ENCODE measurements at places on chromosomes 7 and 10.
A peak's percentile ranks its signal among the peaks of the same experiment; 100 is the strongest.

GRCh38 chr10:103636492-103636891, 143.0 kb downstream of the NEURL1 start:
- no peak for DNase-seq

DNA sequence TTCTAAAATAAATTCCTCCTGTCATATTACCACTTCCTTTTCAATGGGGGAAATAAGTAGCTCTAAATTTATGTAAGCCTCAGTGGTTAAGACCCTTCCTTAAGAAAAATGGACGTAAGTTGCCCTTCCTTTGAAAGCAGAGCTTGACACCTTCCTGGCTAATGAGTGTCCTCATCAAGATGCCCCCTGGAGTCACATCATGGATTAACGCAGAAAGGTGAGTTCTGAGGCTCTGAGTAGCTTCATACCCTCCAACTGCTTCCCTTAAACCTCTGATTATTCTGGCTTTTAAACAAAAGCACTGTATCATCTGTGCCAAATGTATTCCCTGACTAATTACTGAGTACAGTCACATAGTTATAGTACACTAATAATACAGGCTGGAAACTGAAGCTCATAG, 14.7 kb downstream of the KCTD7 start:
- no peak for DNase-seq

GRCh38 chr7:133294234-133294633, 41.4 kb downstream of the EXOC4 start:
- DNase-seq: no peak

DNA sequence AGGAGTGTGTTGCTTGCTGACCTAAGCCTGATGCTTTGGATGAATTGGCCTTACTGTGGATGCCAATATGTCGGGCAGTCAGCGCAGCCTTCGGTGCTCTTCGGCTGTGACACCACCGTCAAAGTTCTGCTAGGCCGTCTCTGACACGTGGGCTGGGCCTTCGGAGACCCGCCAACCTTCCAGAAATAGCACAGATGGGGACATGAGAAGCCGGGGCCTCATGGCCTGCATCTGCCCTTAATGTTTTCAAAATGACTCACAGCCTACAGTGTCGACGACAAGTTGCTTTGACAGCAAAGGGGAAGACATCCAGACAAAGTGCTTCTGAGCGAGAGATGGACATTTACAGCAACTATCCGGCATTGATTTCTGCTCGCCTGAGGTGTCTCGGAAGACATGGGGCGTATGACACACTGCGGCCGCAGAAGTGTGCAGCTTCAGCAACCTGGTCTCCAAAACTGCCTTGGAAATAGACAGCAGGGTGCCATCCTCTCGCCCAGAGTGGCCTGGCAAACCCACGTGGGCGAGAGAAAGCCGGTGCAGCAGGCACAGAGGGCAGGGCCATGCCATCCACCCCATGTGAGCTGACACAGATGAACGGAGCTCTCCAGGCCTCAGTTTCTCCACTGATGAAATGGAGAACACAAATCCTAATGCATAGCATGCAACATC, 94.0 kb upstream of the PPP2R2D start:
- no peak for DNase-seq

DNA sequence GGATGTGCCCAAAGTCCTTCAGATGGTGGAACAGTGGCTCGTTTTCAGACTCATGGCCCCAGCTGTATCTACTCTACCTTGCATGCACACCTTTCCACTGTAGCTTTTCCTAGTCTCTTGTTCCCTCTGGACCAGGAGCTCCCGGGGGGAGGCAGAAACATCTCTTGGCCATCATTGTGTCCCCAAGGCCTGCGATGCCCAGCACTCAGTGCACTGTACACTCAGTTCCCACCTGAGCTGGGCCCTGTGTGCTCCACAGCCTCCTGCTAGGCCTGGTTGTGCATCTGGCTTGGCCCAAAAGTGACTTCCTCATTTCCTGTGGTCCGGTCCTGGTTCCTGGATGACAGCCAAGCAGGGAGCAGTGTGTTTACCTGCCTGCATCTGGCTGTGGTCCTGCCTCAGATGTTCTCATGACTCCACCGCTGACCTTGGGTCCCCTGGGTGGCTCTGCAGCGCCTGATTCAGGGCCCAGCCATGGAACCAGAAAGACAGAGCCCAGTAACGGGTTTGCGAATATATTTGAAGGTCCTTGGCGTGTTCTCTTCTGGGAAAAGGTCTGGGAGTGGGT, 9.9 kb upstream of the DOCK1 start:
- no peak for DNase-seq

DNA sequence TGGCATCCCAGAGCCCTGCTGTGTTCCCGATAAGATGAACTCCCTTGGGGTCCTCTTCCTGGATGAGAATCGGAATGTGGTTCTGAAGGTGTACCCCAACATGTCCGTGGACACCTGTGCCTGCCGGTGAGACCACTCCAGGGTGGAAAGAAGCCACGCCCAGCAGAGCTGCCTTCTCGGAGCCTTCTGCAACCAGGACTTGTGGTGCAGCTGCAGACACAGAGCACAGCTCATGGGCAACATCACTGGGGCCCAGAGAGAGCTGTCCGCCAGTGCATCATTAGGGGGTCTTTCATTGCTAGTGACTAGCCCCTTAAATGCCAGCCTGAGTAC, 9.6 kb upstream of the GDF2 start:
- DNase-seq: no peak

DNA sequence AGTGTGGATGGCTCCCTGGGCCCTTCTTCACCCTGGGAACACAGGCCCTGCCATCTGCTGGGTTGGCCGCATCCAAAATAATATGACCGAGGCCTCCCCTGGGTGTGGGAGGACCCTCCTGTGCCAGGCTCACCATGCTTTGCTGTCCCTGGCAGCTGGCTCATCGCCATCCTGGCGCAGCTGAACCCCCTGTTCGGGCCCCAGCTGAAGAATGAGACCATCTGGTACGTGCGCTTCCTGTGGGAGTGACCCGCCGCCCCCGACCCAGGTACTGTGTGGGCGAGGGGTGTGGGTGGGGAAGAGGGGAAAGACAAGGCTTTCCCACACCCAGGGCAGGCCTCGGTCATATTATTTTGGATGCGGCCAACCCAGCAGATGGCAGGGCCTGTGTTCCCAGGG, 4.8 kb downstream of the ATP6V0E2 start:
- no peak for DNase-seq

- DNase-seq: no peak
Measured at GRCh38 chr10:96555330-96555729, 31.5 kb downstream of the TM9SF3 start.

- no peak for DNase-seq
Measured at GRCh38 chr7:21011153-21011552, 224.5 kb upstream of the SP8 start.

DNA sequence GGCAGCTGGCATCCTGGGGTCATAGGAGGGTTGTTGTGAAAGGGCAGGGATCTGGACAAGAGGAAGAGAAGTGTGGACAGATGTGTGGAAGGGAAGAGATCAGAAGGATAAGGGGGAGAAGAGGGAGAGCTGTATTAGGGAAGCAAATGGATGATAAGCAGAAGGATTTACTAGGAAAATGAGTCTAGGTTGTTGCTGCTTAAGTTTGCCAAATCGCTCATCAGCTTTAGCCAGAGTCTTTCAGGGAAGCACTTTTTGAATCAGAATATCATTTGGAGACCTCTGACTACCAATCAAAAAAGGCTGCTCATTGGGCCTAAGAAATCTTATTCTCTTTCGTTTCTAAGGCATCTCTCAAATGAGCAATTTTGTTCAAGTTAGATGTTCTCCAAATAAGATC, 2.6 kb upstream of the CSGALNACT2 start:
- DNase-seq: no peak

DNA sequence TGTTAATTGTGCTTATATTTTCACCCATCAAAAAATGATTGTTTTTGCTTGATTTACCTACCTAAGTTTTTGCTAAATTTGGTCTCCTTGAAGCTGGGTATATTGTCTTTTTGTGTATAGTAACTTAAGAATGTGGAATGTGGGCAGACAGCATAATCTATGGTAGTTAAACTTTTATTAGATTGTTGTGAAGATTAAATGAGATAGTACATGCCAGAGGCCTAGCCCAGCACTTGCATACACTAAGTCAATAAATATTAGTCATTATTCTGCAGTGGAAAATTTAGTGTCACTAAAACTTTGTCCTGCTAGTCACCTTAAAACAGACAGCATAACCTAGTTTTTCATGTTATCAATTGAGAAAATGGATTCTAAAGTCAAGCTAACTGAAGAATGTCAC, 19.3 kb upstream of the RPA3 start:
- no peak for DNase-seq

DNA sequence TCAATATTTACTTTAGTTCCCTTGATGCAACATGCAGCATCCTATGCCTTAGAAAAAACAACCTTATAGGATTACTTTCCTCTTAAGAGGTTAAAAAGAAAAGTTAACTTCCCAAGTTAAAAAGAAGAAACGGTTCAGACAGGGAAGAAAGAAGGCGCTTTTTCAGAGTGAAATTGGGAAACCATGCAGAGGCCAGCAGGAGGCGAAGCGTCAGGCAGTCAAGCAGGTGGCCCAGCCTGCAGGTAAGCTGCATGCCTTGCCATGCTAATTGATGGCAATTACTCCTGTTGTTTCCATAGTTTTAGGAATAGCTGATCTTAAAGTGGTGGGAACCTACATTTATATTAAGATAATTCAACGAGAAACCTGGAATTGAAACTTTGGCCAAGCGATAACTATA, 302.6 kb upstream of the SP4 start:
- DNase-seq: no peak

DNA sequence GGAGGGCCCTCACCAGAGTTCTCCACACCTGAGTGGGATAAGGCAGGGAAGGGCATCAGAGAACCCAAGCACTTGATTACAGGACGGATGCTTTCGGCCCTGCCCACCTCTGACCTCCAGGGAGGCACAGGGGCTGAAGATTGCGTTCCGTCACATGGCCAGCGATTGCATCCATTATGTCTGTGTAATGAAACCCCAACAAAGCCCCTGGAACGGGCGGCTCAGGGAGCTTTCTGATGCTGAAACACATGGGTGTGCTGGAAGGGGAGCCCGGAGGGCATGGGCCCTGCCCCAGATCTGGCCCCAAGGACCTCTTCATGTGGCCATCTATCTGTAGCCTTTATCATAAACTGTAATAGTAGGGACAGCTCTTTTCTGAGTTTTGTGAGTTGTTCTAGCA, 117.2 kb downstream of the PTPN20 start:
- DNase-seq: no peak

DNA sequence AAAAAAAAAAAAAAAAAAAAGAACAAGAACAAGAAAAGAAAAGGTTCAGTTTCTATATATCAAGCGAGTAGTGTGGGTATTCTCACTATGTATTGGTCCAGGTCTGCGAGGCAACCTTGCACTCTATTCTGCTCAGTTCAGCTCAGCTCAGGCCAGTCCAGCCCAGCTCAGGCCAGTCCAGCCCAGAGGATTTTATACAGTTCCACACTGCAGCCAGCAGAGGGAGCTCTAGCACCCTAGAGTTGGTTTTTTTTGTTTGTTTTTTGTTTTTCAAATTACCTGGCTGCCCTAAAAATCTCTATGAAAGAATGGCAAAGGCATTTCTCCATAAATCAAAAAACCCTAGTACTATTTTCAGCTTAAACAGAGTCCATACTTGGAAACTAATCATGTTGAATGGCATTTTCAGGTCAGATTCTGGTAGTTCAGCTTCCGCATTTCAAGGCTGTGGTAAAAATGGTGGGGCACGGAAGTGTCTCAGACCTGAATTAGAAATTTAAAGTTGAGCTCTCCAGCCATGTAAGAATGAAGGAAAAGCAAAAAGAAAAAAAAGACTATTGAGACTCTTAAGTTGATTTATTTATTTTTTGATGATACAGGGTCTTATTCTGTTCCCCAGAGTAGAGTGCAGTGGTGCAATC, 55.2 kb upstream of the GSDME start:
- DNase-seq: peak; percentile 36

DNA sequence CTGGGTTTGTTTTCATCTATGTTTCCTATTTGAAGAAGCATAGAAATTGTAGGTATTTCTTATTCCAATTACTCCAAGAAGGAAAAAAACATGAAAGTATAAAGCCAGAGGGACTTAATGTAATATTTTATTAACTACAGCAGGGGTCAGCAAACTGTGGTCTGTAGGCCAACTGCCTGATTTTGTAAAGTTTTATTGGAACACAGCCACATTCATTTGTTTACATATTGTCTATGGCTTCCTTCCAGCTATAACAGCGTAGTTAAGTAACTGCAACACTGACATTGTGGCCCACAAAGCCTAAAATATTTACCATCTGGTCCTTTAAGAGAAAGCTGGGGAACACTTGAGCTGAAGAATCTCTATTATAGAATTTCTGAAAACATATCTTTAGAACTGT, 306.2 kb downstream of the BICC1 start:
- DNase-seq: no peak

DNA sequence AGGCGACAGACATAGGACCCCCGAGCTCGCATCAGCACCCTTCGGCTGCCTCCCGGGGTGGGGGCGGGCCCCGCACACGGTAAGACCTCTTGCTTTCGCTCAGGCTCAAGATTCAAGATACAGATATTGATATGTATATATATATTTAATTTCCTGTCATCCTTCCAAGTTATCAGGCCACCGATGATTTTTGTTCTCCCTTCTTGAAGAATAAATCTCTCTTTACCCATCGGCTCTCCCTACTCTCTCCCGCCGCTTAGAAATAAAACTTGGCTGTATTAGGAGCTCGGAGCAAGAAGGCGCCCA, 603 bp downstream of the ADRA2A start:
- DNase-seq: no peak

- DNase-seq: no peak
Measured at GRCh38 chr10:18008986-18009385, 57.3 kb downstream of the SLC39A12 start.

DNA sequence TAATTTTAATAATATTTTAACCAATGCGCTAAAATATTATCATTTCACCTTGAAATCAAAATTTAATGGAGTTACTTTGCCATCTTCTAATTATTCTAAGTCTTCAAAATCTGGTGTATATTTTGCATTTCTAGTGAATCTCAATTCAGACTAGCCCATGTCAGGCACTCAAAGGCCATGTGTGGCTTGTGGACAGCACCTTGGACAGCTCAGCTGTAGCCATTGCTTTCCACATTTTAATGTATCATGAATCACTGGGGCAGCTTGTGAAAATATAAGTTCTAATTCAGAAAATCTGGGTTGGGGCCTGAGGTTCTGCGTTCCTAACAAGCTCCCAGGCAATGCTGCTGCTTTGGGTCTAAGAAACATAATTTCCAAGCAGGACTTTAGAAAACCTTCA, 57.2 kb downstream of the MGAM2 start:
- DNase-seq: no peak

DNA sequence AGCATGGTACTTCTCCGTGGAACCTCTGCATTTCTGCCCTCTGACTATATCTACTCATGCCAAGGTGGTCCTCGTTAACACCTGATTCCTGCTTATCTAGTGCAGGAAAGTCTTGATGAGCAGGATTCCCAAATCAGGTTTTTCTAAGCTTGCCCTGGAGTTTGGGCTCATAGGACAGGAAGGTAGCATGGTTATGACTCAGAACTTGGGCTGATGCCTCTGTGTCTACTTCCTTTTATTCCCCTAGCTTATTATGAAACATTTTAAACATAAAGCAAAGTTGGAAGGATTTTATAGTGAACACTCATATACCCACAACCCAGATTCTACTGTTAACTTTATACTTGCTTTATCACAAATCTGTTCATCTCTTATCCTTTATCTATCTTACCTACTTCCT, 5.6 kb downstream of the SUFU start:
- no peak for DNase-seq

GRCh38 chr7:34759477-34760125, 101.6 kb downstream of the NPSR1 start:
- DNase-seq: peak; percentile 44

Data from globus pallidus (tissue), 1 donor.